ENCODE measurements at places on chromosomes 16 and 17.

GRCh38 chr17:76560036-76560876, 20.4 kb downstream of the PRCD start:
- DNase-seq: no peak

GRCh38 chr17:53127331-53127730, 695.4 kb upstream of the KIF2B start:
- no peak for DNase-seq

DNA sequence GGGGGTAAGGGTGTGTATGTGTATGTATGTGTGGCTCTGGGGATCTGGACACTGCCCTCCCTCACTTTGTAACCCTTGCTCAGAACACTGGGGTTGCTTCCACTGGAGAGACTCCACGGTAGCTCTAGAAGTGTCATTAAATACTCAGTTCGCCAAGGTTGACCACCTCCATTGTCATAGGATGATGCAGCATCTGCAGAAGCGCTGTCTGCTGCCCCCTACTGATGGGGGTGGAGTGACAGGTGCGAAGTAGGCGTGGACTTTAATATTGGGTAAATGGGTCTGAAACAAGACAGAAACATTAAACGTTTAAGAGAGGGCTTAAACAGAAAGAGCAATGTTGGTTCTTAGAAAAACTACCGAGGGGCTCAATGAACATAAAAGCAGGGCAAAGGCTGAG, 35.5 kb upstream of the STAC2 start:
- DNase-seq: no peak

DNA sequence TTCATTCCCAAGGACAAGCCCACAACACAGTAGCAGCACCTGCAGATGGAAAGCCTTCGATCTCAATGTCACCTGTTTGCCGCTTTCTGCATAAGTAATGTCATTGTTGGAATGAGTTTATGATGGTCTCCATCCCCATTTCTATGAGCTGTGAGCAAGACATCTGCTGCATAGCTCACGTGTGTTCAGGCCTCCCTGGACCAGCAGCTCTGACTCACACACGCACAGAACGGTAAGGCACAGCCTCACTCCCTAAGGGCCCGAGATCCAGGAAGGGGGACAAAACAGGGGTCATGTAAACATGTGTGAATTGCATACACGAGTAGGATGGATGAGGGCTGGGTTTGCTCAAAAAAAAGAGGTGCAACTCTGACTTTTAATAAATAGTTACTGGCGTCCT, 223.1 kb downstream of the SOX9 start:
- no peak for DNase-seq

GRCh38 chr17:44820631-44821212, 9.4 kb downstream of the GJC1 start:
- peak; percentile 90 for DNase-seq

- no peak for DNase-seq
These were observed 24.8 kb upstream of the ALOX15 start for GRCh38 chr17:4666296-4666695.

GRCh38 chr17:78839235-78839761, 1.3 kb downstream of the USP36 start:
- DNase-seq: peak; percentile 40

GRCh38 chr17:80337195-80337895, 76.7 kb downstream of the RNF213 start:
- DNase-seq: no peak

GRCh38 chr17:41065829-41066624, at the start of gene KRTAP2-4:
Gene KRTAP2-4, minus strand, starts transcription at chr17:41065879. Its CDS starts 34 bp downstream, at chr17:41065845.
- peak; percentile 83 for DNase-seq

DNA sequence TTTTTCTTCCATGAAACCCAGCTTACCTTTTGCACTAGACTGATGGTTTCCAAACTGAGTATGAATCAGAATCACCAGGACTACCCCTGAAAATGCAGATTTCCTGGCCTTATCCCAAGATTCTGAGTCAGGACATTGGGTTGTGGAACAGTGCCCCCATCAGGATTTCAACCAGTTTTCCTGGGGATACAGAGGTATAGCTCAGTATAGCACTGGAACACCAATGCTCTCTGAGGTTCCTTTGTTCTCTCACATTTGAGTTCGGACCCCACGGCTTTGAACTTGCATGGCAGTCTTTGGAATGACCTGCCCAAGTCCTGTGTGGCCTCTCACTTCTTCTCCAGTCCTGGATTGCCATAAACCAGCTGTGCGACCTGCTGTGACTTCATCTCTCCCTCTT, 12.8 kb upstream of the CCL8 start:
- peak; percentile 74 for DNase-seq

GRCh38 chr17:45394913-45395568, 37.6 kb downstream of the ARHGAP27 start:
- peak; percentile 86 for DNase-seq

- DNase-seq: no peak
These were observed 11.0 kb downstream of the GSE1 start for GRCh38 chr16:85623997-85624601.

DNA sequence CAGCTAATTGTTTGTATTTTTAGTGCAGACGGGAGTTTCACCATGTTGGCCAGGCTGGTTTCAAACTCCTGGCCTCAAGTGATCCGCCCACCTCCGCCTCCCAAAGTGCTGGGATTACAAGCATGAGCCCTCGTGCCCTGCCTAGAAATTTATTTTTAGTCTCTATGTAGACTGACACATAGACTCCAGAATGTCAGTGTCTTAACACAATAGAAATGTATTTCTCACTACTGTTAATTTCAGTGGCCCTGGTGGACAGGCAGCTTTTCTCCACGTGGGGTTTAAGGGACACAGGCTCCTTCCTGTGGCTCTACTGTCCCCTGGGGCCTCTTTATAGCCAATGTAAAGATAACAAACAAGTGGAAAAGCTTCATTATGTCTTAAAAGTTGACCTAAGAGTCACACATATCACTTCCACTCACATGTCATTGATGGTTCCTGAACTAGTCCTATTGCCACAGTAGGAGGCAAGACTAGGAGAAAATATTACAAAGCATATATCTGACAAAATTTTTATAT, 43.8 kb downstream of the COPRS start:
- DNase-seq: no peak

DNA sequence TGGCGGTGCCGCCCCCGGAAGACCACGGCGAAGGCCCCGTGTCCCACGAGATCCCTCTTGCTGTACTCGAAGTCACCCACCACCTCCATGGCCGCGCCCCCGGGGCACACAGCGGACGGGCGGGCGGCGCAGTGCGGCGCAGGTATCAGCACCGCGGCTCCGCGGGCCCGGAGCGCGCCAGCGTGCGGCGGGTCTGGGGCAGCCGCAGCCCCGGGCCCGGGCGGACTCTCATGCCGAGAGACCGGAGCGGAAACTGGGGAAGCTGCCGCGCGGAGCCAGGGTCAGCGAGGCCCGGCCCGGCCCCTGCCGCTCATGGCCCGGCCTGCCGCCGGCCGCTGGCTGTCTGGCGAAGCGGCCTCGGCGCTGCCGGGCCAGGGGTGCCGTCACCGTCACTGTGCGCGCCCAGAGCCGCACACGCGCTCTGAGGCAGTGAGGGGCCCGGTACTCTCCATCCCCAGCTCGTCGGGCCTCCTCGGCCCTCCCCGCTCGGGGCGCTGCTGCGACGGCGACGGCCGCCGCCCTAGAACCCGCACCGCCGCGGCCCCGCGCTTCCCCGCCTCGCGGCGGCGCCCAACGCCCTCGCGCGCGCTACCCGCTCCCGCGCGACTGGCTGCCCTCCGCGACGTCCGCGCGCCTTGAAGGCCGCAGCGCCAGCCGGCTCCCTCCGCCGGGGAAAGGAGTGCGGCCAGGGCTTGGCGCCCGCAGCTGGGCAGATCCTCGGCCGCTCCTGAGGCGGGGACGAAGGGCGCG, at the start of gene ULK2:
TSS of gene ULK2 (minus strand) at position 608 of the 750 bp plus-strand sequence. CDS start at position 89, 519 bp downstream.
- peak; percentile 76 for DNase-seq

GRCh38 chr16:47064775-47065174, 79.0 kb downstream of the NETO2 start:
- DNase-seq: no peak

GRCh38 chr16:62294213-62294972, 258.2 kb upstream of the CDH8 start:
- DNase-seq: no peak

- DNase-seq: no peak
These were observed 95.1 kb downstream of the LYRM1 start for GRCh38 chr16:20995711-20996110.

DNA sequence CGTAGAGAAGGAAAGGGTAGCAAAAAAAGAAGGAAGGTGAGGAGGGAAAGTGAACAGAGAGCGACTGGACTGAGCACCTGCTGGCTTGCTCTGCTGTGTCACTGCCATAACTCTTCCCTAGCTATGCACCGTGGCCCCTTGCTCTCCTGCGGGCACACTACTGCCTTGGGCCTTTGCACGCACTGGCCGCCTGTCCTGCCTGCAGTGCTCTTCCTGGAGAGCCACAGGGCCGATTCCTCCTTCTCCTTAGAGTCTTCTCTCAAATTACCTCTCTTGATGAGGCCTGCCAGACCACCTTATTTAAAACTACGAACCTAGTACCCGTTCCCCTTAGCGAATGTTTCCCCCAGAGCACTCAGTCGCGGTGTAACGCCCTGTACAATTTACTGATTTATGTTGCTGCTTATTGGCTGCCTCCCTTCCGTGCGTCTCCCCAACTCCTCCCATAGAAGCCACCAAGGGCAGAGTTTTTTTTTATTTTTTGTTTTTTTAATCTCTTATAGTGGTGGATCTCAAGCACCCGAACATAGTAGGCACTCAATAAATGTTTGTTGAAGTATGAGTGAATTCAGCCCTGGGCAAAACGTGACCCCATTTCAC, 70.3 kb downstream of the RAI1 start:
- DNase-seq: no peak

- peak; percentile 81 for DNase-seq
These were observed 23.4 kb upstream of the METRNL start for GRCh38 chr17:83055911-83056582.

DNA sequence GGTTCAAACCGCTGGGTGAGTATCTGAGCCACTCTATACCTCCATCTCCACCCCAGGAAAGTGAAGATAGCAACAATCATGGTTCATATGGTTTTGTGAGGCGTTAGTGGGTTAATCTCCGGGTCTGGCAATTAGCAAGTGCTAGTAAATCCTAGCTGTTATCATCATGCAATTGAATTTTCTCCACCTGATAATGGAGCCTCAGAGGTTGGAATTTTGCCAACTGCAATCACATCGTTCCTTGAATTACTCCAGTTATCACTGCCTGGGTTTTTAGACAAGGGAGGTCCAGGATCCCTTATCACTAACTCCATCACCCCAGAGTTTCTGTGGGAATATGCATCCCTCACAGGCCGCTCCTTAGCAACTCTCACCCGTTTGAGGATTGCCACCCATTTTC, 311.5 kb downstream of the RBFOX1 start:
- DNase-seq: no peak

DNA sequence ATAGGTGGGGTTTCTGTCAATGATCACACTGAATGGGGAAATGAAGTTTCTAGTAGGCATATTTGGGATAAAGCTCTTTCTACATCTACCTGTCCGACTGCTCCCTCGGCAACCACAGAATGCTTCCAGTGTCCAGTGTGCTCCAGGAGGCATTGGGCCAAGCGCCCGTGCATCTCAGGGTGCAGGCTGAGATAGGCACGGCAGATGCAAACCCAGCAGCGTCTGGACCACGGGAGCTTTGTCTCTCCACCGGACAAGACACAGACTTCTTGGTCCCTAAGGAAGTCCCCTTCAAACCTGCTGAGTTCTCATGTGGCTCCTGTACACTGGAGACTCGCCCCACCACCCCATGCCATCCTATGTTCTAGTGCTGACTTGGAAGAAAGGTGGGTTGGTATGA, 202.8 kb downstream of the RPTOR start:
- no peak for DNase-seq

DNA sequence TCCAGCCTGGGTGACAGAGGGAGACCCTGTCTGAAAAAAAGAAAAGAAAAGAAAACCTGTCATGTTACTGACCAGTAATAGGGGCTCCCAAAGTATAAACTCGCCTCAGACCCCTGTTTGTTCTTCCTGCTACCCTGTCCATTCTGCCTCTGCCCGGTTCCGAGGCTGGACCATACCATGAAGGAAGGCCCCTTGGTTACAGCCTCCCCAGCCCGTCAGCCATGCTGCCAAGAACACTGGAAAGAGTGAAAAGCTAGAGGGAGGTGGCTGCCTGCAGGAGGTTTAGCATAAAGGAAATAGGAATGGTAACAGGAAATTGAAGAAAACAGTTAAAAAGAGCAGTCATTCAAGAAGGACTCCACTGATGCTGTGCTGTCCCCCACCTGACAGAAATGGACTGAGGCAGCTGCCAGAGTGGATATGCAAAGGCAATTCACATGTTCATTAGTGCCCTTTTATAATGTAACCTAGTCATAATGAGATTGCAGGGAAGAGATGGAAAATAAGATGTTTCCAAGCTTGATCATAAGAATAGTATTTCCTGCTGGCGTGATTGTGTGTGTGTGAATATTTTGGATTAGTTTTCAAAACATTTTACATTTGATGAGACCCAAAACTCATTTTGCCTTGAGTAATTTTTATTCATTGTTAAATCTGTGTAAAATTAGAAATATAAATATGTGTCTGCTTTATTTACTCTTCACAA, 102.6 kb downstream of the GOSR1 start:
- DNase-seq: no peak

DNA sequence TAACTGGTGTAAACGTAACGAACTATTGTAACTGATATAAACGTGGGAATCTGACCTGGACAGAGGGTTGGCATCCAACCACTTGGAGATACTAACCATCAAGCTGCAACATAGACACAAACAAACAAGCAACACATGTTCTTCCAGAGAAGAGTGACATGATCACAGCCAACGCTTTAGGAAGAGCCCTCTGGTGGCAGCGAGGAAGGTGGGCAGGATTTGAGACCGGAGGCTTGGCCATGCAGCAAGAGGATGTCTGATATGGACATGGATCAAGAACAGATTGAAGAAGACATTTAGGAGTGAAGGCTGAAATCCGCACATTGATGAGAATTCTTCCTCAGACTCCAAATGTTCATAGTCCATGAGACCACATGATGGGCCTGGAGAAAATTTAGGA, 40.3 kb upstream of the TNRC6A start:
- DNase-seq: peak; percentile 48

GRCh38 chr16:17313085-17313611, 157.6 kb downstream of the XYLT1 start:
- DNase-seq: peak; percentile 43

DNA sequence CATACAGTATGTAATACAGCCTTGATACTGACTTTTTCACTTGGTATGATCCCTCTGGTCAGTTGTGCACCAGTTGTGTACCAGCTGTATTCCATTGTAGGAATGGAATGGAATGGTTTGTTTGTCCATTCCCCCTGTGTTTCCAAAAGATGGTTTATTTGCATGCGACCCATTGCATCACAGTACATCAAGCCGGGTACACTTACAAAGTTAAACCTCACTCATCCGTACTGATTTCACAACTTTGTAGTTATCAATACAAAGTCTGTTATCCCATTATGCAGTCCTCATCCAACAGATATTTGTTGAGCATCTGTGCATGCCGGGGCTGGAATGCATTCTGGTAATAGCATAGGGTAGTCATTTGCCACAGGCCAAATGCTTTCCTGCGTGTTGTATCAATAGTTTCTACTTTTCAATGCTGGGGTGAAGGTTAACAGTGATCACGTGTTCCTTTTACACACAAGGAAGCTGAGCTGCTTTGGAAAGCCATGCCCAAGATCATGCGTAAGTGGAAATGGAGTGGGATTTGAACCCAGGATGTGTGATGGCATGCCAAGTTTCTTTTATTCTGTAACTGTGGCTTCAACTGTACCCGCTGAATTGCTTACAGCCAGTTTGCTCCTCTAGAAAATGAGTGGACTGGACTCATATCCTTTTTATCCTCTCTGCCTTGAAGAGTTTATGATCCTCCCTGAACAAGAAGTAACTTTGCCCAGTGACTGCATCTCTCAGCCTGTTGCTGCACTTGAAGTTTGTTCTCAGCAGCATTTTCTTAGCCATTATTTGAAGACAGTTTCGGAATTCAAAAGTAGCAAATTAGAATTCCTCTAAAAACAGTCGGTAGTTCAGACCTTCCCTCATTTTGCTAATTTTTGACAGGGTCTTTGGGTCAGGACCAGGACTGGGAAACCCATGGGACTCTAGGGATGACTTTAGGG, 228.5 kb downstream of the CCDC182 start:
- DNase-seq: no peak

All from astrocyte of the spinal cord (primary cell).